Activated T-cell treated with anti-CD3 and anti-CD28 coated beads, Interleukin-2, amount 50 U/mL, for 24 hours (primary cell): ENCODE measurements at places on chromosomes 4 and X.

DNA sequence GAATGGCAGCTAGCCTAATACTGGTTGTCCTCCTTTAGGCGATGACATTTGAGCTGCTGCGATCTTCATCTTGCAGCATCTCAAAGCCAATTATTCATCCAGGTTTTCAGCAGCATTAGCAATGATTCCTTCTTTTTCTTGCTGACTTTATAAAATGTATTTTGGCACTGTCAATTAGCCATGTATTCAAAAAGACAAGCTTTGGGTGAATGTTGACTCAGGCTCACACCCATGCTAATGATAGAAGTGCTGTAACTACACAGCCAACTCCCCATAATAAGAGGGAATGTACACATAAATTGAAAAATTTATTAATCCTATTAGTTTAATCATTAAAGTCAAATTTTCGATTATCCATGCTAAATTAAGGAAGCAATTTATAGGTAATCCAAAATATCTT lies 24.3 kb upstream of the NPNT start:
- H3K27me3 ChIP-seq, result peaks cover 12% of the 10 kb centered on the region
- H3K27ac ChIP-seq, result no peak overlapping the region
- H3K36me3 ChIP-seq, result no peaks in the 10 kb centered on the region
- DNase-seq, result no peak
- H3K4me3 ChIP-seq, result no peak overlapping the region

GRCh38 chr4:11423465-11423864 lies 5.2 kb downstream of the HS3ST1 start:
- peaks cover 28% of the 10 kb centered on the region for H3K27me3 ChIP-seq
- peaks cover 12% of the 10 kb centered on the region for H3K4me1 ChIP-seq
- H3K36me3 ChIP-seq, result no peaks in the 10 kb centered on the region
- DNase-seq, result no peak
- H3K27ac ChIP-seq, result no peak overlapping the region
- no peak overlapping the region for H3K4me3 ChIP-seq

- H3K27ac ChIP-seq, result no peak overlapping the region
- H3K4me3 ChIP-seq, result no peak overlapping the region
- no peaks in the 10 kb centered on the region for H3K36me3 ChIP-seq
- DNase-seq, result no peak
Measured at GRCh38 chr4:124025000-124025399, 628.4 kb downstream of the SPRY1 start.

DNA sequence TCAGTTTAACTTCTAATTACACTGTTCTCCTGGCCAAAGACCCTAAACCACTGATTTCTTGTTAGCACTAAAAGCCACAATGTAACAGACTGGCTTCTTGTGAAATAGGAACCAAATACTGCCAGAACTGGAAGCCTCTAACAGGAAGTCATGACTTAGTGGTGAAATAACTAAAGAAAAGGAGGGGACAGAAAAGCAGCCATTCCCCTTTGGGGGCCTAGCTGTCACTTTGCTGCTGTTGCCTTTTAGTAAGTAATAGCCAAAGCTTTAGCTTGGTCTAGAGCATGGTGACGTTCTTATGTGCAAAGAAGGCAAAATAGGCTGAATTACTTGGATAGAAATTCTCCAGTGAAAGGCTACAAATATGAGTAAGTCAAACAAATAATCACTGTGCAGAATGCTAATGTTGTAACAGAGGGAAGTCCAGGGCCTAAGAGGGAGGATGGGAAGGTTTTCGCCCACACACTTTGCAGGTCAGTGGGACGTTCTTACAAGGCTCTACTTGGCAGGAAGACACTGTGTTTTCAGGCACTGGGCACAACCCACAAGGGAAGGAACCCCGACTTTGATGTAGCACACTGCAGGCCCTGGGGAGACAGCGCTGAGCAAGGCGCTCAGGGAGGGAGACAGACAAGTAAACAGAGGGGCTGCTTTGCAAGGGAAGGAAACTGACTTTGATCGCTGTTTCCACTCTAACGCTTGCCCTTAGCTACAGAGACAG lies 16.7 kb downstream of the GAB3 start:
- peak overlapping the region; percentile 93 for H3K27ac ChIP-seq
- peaks cover 88% of the 10 kb centered on the region for H3K4me1 ChIP-seq
- peaks cover 18% of the 10 kb centered on the region for H3K27me3 ChIP-seq

GRCh38 chrX:101551380-101551767 lies 1.0 kb downstream of the ARMCX1 start:
- H3K4me3 ChIP-seq, result peak overlapping the region; percentile 77
- peaks cover 50% of the 10 kb centered on the region for H3K27me3 ChIP-seq
- no peak for DNase-seq
- H3K4me1 ChIP-seq, result peaks cover 11% of the 10 kb centered on the region

DNA sequence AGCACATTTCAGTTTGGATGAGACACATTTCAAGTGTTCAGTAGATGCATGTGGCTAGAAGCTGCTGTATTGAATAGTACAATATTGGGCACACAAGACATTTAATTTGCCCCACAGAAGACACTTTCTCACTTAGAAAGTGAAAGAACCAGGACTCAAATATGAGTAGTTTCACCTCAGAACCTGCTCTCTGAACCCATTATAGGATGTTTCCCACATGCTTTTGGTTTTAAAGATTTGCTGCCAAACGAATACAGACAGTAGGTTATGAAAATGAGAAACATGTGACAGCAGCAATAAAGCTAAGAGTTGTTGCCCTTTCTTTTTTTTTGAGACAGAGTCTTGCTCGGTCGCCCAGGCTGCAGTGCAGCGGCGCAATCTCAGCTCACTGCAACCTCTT lies 32.3 kb downstream of the C4orf54 start:
- no peak overlapping the region for H3K4me3 ChIP-seq
- no peak for DNase-seq
- H3K36me3 ChIP-seq, result no peaks in the 10 kb centered on the region

DNA sequence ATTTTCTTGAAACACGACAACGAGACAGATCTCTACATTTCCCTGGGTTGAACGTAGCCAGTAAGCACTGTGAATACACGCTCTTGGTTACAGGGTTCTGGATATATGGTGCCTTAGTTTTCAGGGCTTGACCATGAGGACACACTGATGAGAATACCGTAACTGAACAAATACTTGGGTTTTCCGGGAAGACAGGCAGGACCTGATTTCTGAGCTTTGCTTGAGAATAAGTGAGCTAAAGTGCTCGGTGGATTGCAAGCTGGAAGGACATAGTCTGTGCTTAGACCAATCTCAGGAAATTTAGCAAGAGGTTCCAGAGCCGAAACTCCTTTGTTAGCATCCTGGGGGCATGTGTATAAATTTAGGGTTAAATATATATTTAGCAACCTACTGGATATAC lies 876 bp upstream of the TACR3 start:
- no peak for DNase-seq
- H3K27me3 ChIP-seq, result peaks cover 6% of the 10 kb centered on the region
- H3K4me3 ChIP-seq, result no peak overlapping the region
- H3K36me3 ChIP-seq, result no peaks in the 10 kb centered on the region
- H3K4me1 ChIP-seq, result no peaks in the 10 kb centered on the region
- H3K27ac ChIP-seq, result no peak overlapping the region

DNA sequence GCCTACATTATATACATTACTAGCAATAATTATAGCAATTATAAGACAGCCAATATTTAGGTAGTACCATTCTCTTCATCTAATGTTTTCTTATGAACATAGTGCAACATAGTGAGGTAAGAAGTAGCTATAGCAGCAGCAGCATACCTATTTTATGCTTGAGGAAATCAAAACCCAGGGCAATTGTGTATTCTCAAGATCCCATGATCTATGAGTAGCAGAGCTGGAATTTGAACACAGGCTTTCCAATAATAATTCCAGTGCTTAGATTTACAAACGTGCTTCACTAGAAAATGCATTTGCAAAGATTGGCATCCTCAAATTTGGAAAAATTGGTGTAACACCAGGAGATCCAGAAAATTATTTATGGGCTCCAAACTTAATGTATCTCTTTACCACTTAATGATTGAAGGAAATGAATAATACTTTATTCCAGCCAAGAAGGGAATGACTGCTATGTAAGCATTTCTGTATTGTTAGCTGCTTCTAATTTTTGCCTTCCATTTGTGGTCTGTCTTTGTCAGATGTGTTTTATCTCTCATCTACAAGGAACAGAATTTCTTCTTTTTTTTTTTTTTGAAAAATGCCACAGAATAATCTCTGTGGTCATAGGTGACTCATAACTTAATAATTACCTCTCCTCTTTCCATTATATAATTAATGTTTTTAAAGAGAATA lies 451.1 kb downstream of the ARAP2 start:
- no peak for DNase-seq
- no peaks in the 10 kb centered on the region for H3K4me1 ChIP-seq
- no peak overlapping the region for H3K4me3 ChIP-seq
- H3K36me3 ChIP-seq, result no peaks in the 10 kb centered on the region

DNA sequence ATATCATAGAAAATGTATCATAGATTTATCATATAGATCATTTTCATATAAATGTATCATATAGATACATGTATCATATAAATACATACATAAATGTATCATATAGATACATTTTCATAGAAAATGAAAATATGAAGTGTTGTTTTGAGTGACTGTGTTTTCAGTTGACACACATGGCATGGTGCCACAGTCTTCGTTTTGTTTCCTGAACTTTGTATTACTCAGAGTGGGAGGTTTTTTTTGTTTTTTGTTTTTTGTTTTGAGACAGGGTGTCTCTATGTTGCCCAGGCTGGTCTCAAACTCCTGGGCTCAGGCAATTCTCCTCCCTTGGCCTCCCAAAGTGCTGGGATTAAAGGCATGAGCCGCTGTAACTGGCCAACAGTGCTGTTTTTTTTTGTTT lies 3.9 kb downstream of the RBM10 start:
- DNase-seq, result no peak
- peaks cover 27% of the 10 kb centered on the region for H3K4me1 ChIP-seq
- peaks cover 23% of the 10 kb centered on the region for H3K27me3 ChIP-seq
- peak overlapping the region; percentile 50 for H3K27ac ChIP-seq

DNA sequence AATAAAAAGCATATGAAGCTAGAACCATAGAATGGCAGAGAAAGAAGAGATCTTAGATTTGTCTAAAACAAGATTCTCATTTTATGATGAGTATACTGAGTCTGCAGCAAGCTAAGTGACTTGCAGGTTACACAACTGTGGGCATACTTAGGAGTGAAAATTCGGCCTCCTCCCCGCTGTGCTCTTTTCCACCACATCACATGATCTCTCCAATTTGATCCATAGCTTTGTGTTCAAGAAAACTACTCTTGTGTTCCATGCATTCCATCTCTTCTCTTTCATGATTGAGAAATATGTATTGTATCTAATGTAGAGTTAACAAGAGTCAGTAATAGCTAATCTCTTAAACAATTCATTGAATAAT lies 234.3 kb downstream of the SCFD2 start:
- H3K4me1 ChIP-seq, result peaks cover 27% of the 10 kb centered on the region
- H3K27ac ChIP-seq, result peak overlapping the region; percentile 79
- no peak for DNase-seq
- no peak overlapping the region for H3K4me3 ChIP-seq
- no peaks in the 10 kb centered on the region for H3K27me3 ChIP-seq

DNA sequence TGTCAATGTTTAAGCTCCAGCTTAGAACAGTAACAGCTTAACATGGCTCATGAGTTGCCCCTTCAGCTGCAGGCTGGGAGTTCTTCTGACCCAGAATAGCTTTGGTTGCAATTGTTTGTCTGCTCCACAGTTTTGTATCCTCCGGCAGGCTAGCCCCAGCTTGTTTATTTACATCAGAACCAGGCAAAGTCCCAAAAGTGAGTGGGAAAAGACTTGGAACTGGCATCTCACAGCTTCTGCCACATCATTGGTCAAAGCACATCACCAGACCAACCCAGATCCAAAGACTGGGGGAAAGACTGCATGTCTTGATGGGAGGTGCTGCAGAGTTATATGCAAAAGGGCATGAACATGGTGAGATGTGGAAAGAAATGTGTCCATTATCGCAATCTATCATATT lies 231.2 kb upstream of the CPEB2 start:
- H3K27me3 ChIP-seq, result peaks cover 37% of the 10 kb centered on the region
- H3K4me1 ChIP-seq, result peaks cover 7% of the 10 kb centered on the region
- no peak overlapping the region for H3K4me3 ChIP-seq
- no peak overlapping the region for H3K27ac ChIP-seq

DNA sequence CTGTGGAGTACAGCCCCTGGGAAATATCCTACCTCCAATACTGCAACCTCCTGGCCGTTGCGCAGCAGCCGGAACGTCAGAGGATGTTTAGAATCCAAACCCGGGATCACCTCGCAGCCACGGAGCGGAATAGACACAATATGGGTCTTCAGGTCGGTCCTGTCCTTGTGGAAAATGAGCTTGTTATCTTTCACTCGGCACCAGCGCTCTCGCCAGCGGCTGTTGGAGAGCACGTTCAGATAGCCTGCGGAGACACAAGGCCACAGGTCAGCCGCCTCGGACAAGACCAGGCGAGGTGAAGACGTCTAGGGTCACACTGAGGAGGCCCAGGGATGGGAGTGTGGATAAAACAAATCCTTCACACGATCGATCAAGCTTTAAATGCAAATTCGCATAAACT lies 139.3 kb downstream of the AFAP1 start:
- no peak overlapping the region for H3K4me3 ChIP-seq
- H3K4me1 ChIP-seq, result peaks cover 17% of the 10 kb centered on the region
- H3K27me3 ChIP-seq, result no peaks in the 10 kb centered on the region
- peak; percentile 13 for DNase-seq
- H3K36me3 ChIP-seq, result peaks cover 40% of the 10 kb centered on the region

DNA sequence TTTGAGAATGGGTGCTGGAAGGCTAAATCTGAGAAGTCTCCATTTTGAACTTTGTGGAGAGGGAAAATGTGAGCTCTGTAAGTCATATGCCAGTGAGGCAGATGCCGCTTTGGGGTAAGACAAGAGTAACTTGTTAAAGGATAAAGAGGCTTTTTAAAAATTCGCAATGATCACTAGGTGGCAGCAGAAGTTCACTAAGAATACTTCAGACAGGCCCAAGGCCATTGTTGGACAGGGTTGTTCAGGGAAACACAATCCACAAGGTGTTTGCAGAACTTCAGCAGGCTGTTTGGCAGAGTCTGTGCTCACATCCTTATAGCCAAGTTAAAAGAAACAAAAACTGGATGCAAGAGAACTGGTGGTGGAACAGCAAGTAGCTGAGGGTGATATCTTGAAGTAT lies 13.7 kb upstream of the PIGA start:
- no peaks in the 10 kb centered on the region for H3K36me3 ChIP-seq
- H3K4me3 ChIP-seq, result no peak overlapping the region
- no peak overlapping the region for H3K27ac ChIP-seq
- DNase-seq, result no peak
- H3K27me3 ChIP-seq, result peaks cover 47% of the 10 kb centered on the region

- H3K27ac ChIP-seq, result no peak overlapping the region
- H3K36me3 ChIP-seq, result no peaks in the 10 kb centered on the region
- H3K4me1 ChIP-seq, result no peaks in the 10 kb centered on the region
Measured at GRCh38 chr4:23945451-23946017, 55.7 kb upstream of the PPARGC1A start.

GRCh38 chr4:115315182-115315581 lies 201.8 kb upstream of the NDST4 start:
- H3K4me1 ChIP-seq, result no peaks in the 10 kb centered on the region
- H3K27me3 ChIP-seq, result no peaks in the 10 kb centered on the region
- no peak for DNase-seq

GRCh38 chr4:153076861-153077260 lies 127.4 kb upstream of the TRIM2 start:
- DNase-seq, result no peak
- no peaks in the 10 kb centered on the region for H3K27me3 ChIP-seq
- H3K4me3 ChIP-seq, result no peak overlapping the region
- no peak overlapping the region for H3K27ac ChIP-seq
- peaks cover 24% of the 10 kb centered on the region for H3K4me1 ChIP-seq
- no peaks in the 10 kb centered on the region for H3K36me3 ChIP-seq

GRCh38 chr4:105061731-105062130 lies 84.9 kb upstream of the TET2 start:
- H3K27me3 ChIP-seq, result peaks cover 4% of the 10 kb centered on the region
- H3K4me1 ChIP-seq, result peaks cover 58% of the 10 kb centered on the region
- DNase-seq, result no peak
- no peak overlapping the region for H3K4me3 ChIP-seq
